Progenitor cell of endocrine pancreas (in vitro differentiated cells): ENCODE measurements at places on chromosomes 4 and X.

GRCh38 chrX:130715299-130715698 lies 187.7 kb downstream of the ENOX2 start:
- no peak for DNase-seq

DNA sequence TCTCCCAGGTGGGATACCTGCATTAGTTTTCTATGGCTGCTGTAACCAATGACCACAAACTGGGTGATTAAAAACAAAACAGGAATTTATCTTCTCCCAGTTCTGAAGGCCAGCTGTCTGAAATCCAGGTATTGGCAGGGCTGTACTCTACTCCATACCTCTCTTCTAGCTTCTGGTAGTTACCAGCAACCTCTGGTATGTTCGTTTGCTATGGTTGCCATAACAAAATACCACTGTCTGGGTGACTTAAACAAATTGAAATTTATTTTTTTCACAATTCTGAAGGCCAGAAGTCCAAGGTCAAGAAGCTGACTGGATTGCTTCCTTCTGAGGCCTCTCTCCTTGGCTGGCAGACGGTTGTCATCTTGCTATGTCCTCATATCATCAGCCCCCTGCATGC lies 642.1 kb upstream of the TENM3 start:
- DNase-seq: no peak

- no peak for DNase-seq
Observed at GRCh38 chr4:1043162-1043561, 31.7 kb downstream of the FGFRL1 start.

DNA sequence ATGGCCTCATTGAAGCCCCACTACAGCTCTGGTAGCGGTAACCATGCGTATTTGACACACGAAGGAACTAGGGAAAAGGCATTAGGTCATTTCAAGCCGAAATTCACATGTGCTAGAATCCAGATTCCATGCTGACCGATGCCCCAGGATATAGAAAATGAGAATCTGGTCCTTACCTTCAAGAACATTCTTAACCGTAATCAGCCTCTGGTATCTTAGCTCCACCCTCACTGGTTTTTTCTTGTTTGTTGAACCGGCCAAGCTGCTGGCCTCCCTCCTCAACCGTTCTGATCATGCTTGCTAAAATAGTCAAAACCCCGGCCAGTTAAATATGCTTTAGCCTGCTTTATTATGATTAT lies 876 bp downstream of the HPRT1 start:
- no peak for DNase-seq

DNA sequence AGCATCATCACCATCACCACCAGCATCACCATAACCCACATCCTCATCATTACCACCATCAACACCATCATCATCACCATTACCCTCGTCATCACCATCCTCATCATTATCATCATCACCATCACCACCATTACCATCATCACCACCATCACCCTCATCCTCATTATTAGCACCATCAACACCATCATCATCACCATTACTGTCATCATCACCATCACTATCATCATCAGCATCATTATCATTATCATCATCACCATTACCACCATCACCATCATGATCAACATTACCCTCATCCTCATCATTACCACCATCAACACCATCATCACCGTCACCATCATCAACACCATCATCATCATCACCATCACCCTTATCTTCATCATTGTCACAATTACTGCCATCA lies 51.7 kb downstream of the HTRA3 start:
- no peak for DNase-seq
